GM03348 (cell line): ENCODE measurements at places on chromosomes 5 and 9.

DNA sequence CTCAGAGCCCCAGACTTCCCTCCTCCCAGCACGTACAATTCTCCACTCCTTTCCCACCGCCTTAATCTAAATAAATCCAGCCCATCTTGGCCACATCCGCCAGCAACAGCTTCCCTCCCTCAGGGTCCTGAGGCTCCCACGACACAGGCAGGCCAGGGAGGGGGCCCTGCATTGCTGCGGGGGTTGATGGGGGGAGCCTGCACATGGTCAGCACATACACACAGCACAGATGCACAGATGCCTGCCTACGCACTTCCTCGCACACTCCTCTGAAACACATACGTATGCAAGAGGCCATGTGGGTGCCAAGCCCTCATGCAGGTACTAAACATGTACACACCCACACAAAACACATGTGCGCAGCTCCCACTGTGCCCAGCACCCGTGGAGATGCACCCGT is 14.8 kb downstream of the PDGFRB start:
- no peak for DNase-seq

DNA sequence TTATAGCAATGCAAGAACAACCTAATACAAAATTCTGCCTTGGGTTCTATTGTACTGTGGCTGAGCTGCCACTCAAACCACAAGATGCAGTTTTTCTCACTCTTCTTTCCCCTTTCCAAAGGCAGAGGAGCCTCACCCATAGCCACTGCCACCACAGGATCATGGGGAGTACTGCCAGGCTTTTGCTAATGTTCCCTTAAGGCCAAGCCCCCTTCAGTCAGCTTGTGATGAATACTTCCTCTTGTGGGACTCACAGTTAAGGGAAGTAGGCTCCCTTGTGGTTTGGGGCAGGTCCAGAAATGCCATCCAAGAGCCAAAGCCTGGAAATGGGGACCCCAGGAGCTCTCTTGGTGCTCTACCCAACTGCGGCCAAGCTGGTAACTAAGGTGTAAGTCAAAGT is 258.7 kb downstream of the SPATA31D1 start:
- DNase-seq = no peak

DNA sequence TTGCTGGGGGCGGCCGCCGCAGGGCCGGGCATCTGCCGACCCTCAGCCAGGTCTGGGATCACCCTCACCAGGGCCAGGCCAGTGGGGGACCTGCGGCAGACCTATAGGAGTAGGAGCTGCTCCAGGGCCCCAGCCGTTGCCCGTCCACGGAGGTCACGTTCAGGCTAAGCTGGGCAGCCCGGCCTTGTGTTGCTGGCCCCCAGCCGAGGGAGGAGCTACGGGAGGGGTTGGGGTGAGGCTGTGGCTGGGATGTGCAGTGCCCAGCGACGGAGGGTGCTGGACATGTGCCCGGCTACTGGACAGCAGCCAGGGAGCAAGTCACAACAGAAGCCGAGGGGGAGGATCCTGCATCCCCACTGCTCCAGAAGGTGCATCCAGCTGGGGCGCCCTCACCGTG is 39.6 kb upstream of the SLC6A19 start:
- no peak for DNase-seq

DNA sequence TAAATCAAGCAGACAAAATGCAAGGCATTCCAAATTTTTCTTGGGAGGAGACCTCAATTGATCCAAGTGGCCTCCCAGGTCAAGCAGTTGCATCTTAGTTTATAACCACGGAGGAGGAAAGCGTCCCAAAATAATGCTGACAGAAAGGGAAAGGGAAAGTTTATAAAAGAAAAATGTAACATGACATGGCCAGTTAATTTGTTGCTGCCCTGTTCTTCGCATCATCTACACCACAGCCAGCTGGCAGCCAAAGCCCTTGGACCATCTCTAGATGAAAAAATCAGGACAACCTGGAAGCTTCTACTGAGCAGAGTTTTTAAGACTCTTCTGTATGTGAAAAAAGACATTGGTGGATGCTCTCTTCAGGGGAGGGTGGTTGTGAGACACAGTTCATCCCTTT is 128.8 kb upstream of the FBXL7 start:
- DNase-seq = no peak

- DNase-seq = no peak
These were observed 9.5 kb upstream of the DPYSL3 start for GRCh38 chr5:147519380-147519779.

DNA sequence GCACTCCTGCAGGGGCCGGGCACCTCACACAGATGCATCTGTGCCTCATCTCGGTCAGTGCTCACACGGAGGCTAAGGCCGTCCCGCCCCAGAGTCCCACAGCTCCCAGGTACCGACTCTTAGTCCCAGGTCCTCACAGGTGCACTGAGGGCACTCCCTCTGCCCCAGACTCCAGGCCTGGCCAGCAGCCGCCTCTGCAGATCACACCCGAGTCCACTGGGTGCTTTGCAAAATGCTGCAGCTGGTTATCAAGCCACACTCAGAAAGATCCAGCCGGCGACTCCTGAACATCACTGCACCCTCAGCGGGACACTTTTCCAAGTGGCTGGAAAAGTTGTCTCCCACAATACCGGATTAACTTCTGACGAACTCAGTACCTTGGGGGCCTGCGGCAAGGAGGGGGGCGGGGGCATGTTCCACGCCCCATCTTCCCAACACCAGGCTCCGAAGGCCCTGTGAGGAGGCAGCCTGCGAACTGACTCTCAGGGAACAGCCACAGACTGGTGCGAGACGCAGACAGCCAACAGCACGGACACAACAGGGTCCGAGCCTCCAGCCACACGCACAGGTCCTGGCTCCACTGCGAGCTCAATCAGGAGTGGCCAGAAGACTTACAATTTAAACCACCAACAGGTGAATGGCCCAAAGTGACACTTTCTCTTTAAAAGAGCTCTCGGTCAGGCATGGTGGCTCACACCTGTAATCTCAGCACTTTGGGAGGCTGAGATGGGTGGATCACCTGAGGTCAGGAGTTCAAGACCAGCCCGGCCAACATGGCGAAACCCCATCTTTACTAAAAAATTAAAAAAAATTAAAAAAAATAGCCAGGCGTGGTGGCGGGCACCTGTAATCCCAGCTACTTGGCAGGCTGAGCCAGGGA is 4.0 kb downstream of the BRD3 start:
- DNase-seq = no peak

GRCh38 chr5:83118471-83118870 is 41.1 kb downstream of the XRCC4 start:
- no peak for DNase-seq

GRCh38 chr5:136001466-136001981 is 27.3 kb upstream of the TGFBI start:
- peak; percentile 84 for DNase-seq

- no peak for DNase-seq
These were observed 144.7 kb upstream of the LRRTM2 start for GRCh38 chr5:139019880-139020279.

DNA sequence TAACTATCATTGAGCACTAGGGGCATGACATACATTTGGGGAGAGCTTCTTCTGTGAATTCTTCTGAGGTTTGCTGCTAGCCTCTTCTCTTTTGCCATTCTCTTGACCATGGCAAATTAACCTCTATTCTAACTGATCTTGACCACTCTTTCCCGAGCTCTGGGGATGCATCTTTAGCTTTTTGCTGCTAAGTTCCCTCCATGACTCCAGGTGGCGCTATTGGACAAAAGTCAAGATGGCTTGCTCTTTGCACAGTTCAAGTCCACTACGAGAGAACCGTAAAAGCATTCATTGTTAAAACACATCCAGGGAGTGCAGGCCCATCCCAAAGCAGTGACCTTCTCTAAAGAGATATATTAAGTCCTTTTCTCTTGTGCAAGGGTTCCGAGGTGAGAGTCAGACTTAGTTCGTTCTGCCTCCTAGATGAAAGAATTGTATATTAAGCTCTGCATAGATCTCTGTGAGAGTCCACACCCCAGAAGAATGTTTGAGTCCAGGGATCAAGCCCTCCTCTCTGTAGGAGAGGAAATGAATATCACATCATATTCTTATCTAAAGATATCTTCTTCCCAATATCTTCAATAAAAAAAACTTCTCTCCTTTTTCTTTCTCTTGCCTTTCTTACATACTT is 1152.9 kb upstream of the CDH6 start:
- peak; percentile 40 for DNase-seq

DNA sequence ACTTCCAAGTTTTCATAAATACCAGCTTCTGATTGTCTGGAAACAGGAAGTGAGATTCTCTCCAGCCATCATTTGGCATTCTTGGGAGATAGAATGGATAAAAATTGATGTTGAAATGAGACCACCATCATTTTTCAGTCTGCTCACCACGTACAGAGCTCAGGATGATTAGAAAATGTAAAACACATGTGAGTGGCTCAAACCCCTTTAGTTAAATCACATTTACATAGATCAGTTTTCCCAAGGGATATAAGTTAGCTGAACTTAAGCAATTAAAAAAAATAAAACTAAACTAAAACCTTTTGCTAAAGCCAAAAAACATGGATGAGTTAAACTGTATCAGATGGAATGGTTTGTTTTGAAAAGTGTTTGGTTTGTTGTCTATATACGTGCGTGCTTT is 37.1 kb upstream of the GDNF start:
- DNase-seq = no peak

DNA sequence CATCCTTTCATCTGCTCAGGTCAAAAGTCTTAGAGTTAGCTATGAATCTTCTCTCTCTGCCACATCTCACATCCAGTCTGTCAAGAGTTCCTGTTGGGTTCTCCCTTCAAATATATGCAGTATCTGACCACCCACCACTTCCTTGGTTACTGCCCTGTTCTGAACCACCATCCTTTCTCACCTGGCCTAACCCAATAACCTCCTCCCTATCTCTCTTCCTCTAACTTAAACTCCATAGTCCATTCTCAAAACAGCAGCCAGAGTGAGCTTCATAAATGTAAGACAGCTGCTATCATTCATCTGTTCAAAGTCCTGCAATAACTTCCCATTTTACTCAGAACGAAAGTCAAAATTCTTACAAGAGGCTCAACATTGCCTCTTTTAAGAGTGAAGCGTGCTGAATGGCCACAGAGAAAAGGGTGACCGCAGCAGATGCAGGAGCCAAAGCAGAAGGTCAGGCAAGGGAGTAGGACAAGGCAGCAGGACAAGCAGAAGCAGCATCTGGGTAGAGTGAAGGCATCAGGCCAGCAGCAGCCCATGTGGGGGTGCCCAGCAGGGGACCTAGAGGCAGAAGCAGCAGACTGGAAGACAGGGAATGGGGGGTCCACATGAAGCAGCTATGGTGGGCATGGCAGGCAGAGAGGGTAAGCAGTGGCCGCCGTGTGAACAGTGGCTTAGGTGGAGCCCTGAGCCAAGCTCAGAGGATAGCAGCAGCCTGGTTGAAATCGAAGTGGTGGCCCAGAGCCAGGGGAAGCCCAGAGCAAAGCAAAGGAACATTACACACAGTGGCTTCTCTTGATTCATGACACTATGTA is 39.3 kb upstream of the CDC42SE2 start:
- DNase-seq = no peak

- no peak for DNase-seq
These were observed 19.1 kb downstream of the TMEM245 start for GRCh38 chr9:109100543-109101201.

DNA sequence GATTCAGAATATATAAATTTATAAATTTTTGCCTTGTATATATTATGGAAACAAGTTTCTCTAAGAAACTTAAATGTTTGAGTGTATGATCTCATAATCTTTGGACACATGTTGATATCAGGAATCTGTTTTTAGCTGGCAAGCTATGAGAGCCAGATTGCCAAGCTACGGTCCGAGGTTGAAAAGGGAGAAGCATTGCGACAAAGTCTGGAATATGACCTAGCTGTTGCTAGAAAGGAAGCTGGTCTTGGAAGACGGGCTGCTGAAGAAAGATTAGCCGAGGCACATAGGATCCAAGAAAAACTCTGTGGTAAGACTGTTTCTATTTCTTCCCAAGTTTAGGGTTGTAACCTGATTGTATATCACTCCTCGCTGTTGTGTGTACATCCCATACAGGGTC is 25.9 kb downstream of the CCDC171 start:
- DNase-seq = no peak

- DNase-seq = peak; percentile 8
These were observed 14.6 kb upstream of the BNC2 start for GRCh38 chr9:16884952-16885513.

DNA sequence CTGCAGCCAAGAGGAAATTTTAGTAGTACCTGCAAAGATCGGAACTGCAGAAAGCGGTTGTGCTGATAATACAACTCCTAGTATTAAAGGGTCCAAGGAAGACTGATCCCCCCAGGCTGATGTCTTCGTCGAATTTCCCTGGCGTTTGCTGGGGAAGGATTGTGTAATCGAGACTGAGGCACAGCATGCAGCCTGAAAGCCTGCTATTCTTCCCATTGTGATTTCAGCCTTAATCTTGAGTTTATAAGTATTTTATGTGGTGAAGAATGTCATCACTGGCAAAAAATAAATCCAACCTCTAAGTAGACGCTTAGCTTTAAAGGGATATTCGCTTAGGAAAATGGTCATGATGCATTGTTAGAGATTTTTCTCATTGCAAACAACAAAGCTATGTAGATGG is 21.3 kb upstream of the LMX1B start:
- no peak for DNase-seq

GRCh38 chr9:110173322-110173642 is 34.7 kb downstream of the C9orf152 start:
- no peak for DNase-seq

GRCh38 chr9:18638371-18639249 is 164.7 kb downstream of the ADAMTSL1 start:
- DNase-seq = peak; percentile 10

DNA sequence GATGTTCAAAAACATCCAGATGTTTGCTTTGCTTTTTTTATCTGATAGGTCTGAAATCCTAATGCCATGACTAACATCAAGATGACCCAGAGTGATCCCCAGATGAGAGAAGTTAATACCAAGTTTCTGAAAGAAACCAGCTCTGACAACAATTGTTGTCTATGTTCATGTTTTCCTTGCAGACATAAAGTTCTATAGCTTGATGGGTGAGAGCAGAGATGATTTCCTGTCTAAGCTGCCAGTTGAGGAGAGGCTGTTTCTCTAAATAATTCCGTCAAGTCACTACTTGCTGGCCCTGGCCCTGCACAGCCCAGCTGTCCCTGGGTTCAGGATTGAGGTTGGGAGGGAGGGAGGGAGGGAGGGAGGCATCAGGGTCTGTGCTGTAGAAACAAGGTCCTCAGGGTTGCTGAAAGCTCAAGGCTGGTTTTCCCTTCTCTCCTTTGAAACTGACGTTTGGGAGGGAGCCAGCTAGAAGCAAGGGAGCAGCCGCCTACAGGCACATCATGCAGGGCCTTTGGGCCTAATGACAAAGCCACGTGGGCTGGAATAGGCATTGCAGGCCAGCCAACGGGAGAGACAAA is 3.9 kb downstream of the SPARC start:
- no peak for DNase-seq

DNA sequence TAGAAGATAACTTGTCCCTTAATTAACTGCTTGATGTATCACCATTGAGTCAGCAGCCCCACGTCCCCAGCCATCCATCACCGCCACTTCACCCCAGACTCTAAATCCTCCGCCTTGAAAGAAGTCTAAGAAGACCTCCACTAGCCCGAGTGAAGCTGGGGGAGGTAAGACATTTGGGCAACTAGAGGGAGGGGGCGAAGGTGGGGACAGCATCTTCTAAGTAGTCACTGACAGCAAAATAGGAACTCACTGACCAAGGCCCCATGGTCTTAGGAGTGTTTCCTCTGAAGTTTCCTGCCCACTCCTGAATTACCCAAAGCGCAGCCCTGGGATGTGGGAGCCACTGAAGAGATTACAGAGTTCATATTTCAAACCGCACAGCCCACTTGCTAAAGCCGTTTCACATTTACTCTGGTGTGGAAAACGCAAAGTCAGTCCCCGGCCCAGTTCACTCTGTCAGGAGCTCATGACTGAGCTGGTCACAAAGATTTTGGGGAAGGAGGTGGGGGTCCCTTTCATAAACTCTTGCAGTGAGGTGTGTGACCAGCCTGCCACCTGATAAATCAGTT is 107.4 kb downstream of the LHFPL2 start:
- DNase-seq = no peak

GRCh38 chr9:115134941-115135340 is 17.0 kb upstream of the TNC start:
- DNase-seq = no peak
